NK-92 treated with Interleukin-12 subunit alpha and Interleukin-12 subunit beta, amount 100 ng/mL, for 24 hours (cell line): ENCODE measurements at places on chromosomes 4 and X.

DNA sequence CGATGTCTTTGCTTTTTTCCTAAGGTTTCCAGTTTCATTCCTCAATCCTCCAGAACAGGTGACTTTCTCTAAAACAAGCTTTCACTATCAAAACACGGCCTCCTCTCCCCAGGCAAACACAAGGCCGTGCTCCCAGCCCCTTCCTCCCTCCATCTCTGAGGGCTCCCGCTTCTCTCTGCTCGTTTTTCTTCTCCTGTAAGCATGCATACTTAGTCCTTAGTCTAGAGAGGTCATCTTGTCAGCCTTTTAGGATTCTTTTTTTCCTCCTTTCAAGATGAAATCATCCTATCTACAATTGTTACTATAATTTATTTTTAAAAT, 18.7 kb downstream of the DCTD start:
- no peak for DNase-seq

- DNase-seq: no peak
Observed at GRCh38 chr4:54308110-54308509, 79.0 kb downstream of the PDGFRA start.

GRCh38 chr4:147247579-147247978, 233.3 kb upstream of the EDNRA start:
- DNase-seq: no peak

- no peak for DNase-seq
Observed at GRCh38 chrX:78303086-78303485, 24.3 kb downstream of the CYSLTR1 start.

- no peak for DNase-seq
Observed at GRCh38 chrX:38864165-38864564, 62.9 kb downstream of the MID1IP1 start.

DNA sequence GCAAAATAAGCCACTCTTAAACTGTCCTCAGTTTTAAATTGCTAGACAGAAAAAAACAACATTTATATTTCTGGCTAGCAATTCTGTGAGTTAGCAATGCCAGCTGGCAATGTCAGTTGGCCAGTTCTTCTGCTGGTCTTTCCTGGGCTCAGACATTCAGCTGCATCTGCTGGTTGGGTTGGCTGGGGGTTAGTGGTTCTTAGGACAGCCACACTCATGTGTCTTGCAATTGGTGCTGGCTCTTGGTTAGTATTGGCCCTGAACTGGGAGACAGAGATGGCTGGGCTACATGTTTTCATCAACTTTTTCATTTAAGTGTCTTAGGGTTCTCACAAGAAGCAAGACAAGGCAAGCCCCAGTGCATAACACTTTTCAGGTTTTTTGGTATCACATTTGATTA, 48.0 kb upstream of the PDLIM5 start:
- no peak for DNase-seq

GRCh38 chr4:94690851-94691254, 66.9 kb upstream of the BMPR1B start:
- DNase-seq: no peak

GRCh38 chrX:108029928-108030711, 14.7 kb upstream of the VSIG1 start:
- DNase-seq: no peak

DNA sequence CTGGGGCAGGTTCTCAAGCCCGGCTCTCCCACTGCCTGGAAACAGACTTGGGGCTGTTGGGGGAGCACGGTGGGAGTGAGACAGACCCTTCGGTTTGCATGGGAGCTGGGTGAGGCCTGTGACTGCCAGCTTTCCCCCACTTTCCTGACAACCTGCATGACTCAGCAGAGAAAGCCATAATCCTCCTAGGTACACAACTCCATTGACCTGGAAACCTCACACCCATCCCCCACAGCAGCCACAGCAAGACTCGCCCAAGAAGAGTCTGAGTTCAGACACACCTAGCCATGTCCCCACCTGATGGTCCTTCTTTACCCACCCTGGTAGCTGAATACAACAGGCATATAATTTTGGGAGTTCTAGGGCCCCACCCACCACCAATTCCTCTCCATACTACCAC, 57.6 kb upstream of the UBQLN2 start:
- DNase-seq: no peak

DNA sequence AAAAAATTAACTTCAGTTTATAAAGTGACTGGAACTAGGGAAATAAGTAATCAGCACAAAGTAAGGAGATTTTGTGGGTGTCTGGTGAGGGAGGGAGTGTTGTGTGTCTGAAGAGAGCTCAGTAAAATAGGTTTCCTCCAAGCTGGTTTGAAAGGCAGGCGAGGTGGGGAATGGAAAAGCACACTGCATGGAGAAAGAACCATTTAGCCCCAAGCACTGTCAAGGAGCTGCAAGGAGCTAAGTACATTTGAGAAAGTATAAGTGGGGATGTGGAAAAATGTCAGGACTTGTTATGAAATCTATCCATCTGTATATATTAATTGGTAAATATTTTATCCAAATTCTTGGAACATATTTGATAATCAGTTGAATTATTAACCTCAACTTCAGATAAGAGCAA, 956 bp downstream of the C4orf51 start:
- DNase-seq: no peak
